ENCODE measurements at places on chromosomes 1 and 21. TPM values are rescaled to one million over a fixed set of nuclear protein-coding genes. Genes with fewer than 3 reads are reported as not detected.

The GPN2 gene
- total RNA-seq = 32.6 TPM

The IFNGR2 gene
- total RNA-seq = 62.1 TPM

The BTBD8 gene
- total RNA-seq = 8.1 TPM

The FNDC5 gene
- total RNA-seq = 6.0 TPM

The C8A gene
- not detected for total RNA-seq

The SPATA45 gene
- total RNA-seq = not detected

The RAB25 gene
- 82.0 TPM for total RNA-seq

The AJAP1 gene
- 22.1 TPM for total RNA-seq

The KDF1 gene
- total RNA-seq = 22.7 TPM

The AMY1C gene
- not detected for total RNA-seq

The ANXA9 gene
- total RNA-seq = 0.29 TPM

The PPT1 gene
- total RNA-seq = 111 TPM

The ASPM gene
- 12.0 TPM for total RNA-seq

The CFAP410 gene
- 33.1 TPM for total RNA-seq

The HSD3B1 gene
- total RNA-seq = not detected

The THEM4 gene
- 12.2 TPM for total RNA-seq

The SLFNL1 gene
- not detected for total RNA-seq

All from endodermal cell (in vitro differentiated cells).